ENCODE measurements at places on chromosomes 1 and 21.
A peak's percentile ranks its signal among the peaks of the same experiment; 100 is the strongest.

DNA sequence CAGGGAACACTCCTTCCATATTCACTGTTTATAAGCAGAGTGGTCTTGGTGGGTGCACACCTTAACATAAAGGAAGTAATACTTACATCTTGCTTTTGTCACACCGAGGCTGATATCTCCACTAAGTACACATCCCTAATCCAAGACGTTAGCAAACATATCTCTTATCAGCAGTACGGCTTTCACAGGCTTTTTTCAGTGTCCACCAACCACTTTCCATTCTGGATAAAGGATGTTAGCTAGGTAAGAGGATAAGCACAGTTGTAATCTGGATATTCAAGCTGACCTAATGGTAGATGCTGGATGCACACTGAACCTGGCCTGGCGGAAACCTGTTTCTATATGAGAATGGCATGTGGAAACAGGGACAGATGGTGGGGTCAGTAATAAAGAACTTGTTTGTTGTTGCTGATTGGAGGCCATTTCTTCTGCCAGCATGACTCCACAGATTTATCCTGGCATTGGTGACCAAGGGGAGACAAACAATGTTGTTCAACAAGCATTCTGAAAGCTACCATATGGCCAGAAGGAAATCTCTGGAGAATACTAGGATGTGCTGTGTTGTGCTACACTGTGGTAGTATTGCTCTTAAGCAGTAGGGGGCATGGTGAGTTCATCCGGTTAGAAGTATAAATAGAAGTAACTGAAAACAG, 416.4 kb downstream of the PTBP2 start:
- DNase-seq: no peak

GRCh38 chr1:23436520-23437354, 12.2 kb upstream of the TCEA3 start:
- peak; percentile 19 for DNase-seq

GRCh38 chr1:6577831-6578525, 1.8 kb upstream of the ZBTB48 start:
- DNase-seq: no peak

DNA sequence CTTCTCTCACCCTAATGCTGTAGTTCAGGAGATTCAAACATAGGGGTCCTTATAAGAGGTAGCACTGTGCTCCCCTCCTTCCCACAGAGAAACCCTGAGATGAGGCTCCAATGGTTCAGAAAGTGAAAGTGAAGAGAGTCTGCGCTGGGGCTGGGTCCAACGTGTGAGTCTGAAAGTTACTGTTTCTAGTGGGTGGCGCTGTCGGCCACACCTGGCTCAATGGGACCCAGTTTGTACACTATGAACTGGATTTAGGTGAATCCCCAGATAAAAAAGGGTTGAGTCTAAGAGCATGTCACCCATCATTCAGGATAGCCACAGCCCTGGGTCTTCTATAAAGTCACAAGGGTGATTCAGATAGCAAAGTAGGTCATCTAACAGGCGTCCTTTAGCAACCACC, 2.8 kb downstream of the SMCP start:
- no peak for DNase-seq

GRCh38 chr1:244920911-244921761, 56.8 kb upstream of the HNRNPU start:
- DNase-seq: no peak

Data from effector CD4-positive, alpha-beta T cell (primary cell).